Hepatocyte (in vitro differentiated cells): ENCODE measurements at places on chromosomes 4 and X. TPM values are rescaled to one million over a fixed set of nuclear protein-coding genes. Genes with fewer than 3 reads are reported as not detected.

DNA sequence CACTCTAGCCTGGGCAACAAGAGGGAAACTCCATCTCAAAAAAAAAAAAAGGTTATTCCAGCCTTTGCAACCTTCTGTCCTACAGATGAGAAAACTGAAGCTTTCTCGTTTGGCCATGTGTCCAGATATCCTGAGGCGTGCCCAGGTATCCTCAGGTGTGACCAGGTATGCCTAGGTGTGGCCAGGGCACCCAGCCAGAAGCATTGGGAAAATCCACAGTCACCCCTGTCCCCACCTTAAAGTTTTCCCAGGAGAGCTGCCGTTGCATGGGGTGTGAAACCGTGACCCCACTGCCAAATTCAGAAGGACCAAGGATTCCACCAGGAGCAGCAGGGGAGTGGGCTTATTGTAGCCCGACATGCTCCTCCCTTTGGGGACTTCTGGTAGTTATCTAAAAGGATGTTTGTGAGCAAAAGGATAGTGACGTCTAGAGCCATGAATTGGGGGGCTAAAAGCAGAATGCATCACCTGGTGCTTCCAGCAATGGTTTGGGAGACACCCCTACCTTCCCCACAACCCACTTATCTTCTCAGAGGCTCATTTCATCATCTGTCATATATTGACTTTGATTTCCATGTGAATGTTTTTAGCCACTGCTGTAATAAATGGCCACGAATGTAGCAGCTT, 4.0 kb upstream of the DHRSX start:
- no peak overlapping the region for H3K27ac ChIP-seq
- H3K4me1 ChIP-seq = peaks cover 6% of the 10 kb centered on the region
- DNase-seq = no peak
- H3K27me3 ChIP-seq = no peaks in the 10 kb centered on the region

- no peaks in the 10 kb centered on the region for H3K4me1 ChIP-seq
- H3K36me3 ChIP-seq = no peaks in the 10 kb centered on the region
- H3K27ac ChIP-seq = no peak overlapping the region
Observed at GRCh38 chrX:40663880-40664630, 16.7 kb upstream of the CXorf38 start.

- no peaks in the 10 kb centered on the region for H3K4me1 ChIP-seq
- H3K4me3 ChIP-seq = no peak overlapping the region
- no peak overlapping the region for H3K27ac ChIP-seq
Observed at GRCh38 chr4:4472344-4472958, 69.4 kb downstream of the STX18 start.

- DNase-seq = no peak
- no peaks in the 10 kb centered on the region for H3K4me1 ChIP-seq
- no peaks in the 10 kb centered on the region for H3K27me3 ChIP-seq
- H3K27ac ChIP-seq = no peak overlapping the region
Observed at GRCh38 chr4:62548108-62548524, 1348.0 kb downstream of the ADGRL3 start.

DNA sequence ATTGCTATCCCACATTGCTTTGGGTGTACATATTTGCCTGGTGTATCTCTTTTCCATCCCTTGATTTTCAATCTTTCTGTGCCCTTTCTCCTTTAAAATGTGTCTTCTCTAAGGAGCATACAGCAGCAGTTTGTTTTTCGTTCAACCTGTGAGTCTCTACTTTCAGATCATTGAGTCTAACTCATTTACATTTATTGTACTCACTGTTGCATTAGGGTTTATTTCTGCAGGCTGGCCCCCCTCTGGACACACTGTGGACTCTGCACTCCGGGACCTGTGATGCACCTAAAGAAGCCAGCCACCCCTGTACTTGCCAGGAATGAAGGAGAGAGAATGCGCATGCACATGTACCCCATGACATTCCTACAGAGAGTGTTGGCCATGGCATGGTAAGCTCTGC, 93.0 kb downstream of the FAM53A start:
- H3K27ac ChIP-seq = no peak overlapping the region
- H3K36me3 ChIP-seq = no peaks in the 10 kb centered on the region
- H3K27me3 ChIP-seq = no peaks in the 10 kb centered on the region
- H3K4me1 ChIP-seq = no peaks in the 10 kb centered on the region
- DNase-seq = no peak
- H3K4me3 ChIP-seq = no peak overlapping the region

DNA sequence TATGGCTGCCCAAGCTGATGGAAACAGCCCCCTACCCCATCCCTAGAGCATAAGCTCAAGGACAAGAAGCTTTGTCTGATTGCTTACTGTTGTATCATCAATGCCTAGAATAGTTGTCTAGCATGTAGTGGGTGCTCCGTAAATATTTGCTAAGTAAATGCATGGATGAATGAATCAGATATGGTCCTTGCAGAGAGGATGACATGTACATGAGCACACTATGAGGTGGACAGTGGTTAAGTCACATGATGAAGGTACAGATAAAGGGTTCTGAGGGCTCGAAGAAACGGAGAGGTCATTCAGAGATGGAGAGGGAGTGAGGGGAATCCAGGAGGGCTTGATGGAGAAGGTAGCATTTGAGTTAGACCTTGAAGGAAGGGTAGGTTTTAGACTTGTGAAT, 214.2 kb downstream of the RBMX2 start:
- no peak overlapping the region for H3K27ac ChIP-seq
- no peak for DNase-seq
- H3K36me3 ChIP-seq = no peaks in the 10 kb centered on the region
- no peaks in the 10 kb centered on the region for H3K27me3 ChIP-seq
- no peak overlapping the region for H3K4me3 ChIP-seq

- H3K36me3 ChIP-seq = no peaks in the 10 kb centered on the region
- H3K27ac ChIP-seq = no peak overlapping the region
- no peak for DNase-seq
Observed at GRCh38 chr4:153610623-153611376, 73.3 kb upstream of the TLR2 start.

GRCh38 chr4:186627226-186627865, 72.0 kb upstream of the MTNR1A start:
- DNase-seq = no peak
- no peaks in the 10 kb centered on the region for H3K36me3 ChIP-seq
- H3K4me3 ChIP-seq = no peak overlapping the region
- no peaks in the 10 kb centered on the region for H3K27me3 ChIP-seq
- no peaks in the 10 kb centered on the region for H3K4me1 ChIP-seq

GRCh38 chr4:125283707-125284279, 31.0 kb upstream of the FAT4 start:
- no peaks in the 10 kb centered on the region for H3K27me3 ChIP-seq
- DNase-seq = peak; percentile 8
- H3K27ac ChIP-seq = no peak overlapping the region
- H3K36me3 ChIP-seq = no peaks in the 10 kb centered on the region
- no peak overlapping the region for H3K4me3 ChIP-seq
- H3K4me1 ChIP-seq = no peaks in the 10 kb centered on the region

GRCh38 chr4:156191044-156191781, 237.5 kb upstream of the CTSO start:
- H3K27ac ChIP-seq = peak overlapping the region; percentile 53
- H3K27me3 ChIP-seq = no peaks in the 10 kb centered on the region
- DNase-seq = no peak
- H3K4me1 ChIP-seq = peaks cover 22% of the 10 kb centered on the region
- H3K4me3 ChIP-seq = no peak overlapping the region

GRCh38 chrX:20267931-20268701, 1.4 kb upstream of the RPS6KA3 start:
- peak; percentile 49 for DNase-seq
- peak overlapping the region; percentile 55 for H3K4me3 ChIP-seq
- H3K36me3 ChIP-seq = no peaks in the 10 kb centered on the region
- peaks cover 5% of the 10 kb centered on the region for H3K4me1 ChIP-seq
- H3K27me3 ChIP-seq = no peaks in the 10 kb centered on the region
- peak overlapping the region; percentile 81 for H3K27ac ChIP-seq

Gene FAM114A1
- total RNA-seq = 127 and 140 TPM in 2 replicates

- no peaks in the 10 kb centered on the region for H3K27me3 ChIP-seq
- no peaks in the 10 kb centered on the region for H3K36me3 ChIP-seq
- no peaks in the 10 kb centered on the region for H3K4me1 ChIP-seq
- no peak overlapping the region for H3K27ac ChIP-seq
Observed at GRCh38 chr4:213971-214370, 89.7 kb downstream of the ZNF718 start.

DNA sequence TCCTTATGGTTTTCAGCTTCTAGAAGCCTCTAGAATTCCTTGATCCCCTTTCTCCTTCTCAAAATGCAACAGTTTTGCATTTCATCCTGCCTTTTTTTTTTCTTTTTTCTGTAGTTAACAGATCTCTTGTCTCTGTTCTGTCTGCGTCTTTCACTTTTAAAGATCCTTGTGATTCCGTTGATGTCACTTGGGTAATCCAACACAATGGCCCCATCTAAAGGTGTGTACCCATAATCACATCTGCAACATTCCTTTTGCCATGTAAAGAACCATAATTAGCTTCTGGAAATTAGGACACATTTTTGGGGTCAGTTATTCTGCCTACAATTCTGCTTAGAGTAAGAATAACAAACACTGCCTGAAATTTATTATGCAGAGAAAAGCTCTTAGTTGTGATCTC, 1180.9 kb upstream of the ADGRL3 start:
- H3K27ac ChIP-seq = no peak overlapping the region
- DNase-seq = no peak
- no peaks in the 10 kb centered on the region for H3K36me3 ChIP-seq
- no peak overlapping the region for H3K4me3 ChIP-seq

DNA sequence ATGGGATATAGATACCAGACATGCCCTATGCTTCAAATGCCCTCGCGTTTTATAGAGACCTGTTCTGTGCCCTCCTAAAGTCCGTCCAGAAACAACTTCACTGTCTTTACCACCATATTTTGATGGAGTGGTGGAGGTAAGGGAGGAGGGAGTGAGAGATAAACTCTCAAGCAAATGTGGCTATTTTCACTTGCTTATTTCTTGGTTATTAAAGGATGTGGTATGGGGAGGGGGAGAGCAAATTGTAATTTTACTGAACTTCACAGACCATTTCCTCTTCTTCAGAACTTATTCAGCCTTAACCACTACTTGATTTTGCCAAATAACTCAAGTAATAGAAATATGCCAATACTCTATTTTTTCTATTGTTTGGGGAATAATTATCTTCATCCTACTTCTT, 31.5 kb downstream of the GPR174 start:
- H3K4me3 ChIP-seq = no peak overlapping the region
- no peaks in the 10 kb centered on the region for H3K27me3 ChIP-seq
- H3K27ac ChIP-seq = no peak overlapping the region

Gene OCIAD2
- 32.6 and 39.1 TPM in 2 replicates for total RNA-seq

Gene MAGEB17
- total RNA-seq = 0.20 TPM in 1 of 2 replicates, not detected in the other

GRCh38 chrX:136714626-136715599, 65.8 kb downstream of the ARHGEF6 start:
- H3K4me1 ChIP-seq = no peaks in the 10 kb centered on the region
- no peak overlapping the region for H3K4me3 ChIP-seq
- DNase-seq = no peak
- no peak overlapping the region for H3K27ac ChIP-seq
- no peaks in the 10 kb centered on the region for H3K36me3 ChIP-seq

Gene NKX6-1
- not detected in 2 replicates for total RNA-seq

DNA sequence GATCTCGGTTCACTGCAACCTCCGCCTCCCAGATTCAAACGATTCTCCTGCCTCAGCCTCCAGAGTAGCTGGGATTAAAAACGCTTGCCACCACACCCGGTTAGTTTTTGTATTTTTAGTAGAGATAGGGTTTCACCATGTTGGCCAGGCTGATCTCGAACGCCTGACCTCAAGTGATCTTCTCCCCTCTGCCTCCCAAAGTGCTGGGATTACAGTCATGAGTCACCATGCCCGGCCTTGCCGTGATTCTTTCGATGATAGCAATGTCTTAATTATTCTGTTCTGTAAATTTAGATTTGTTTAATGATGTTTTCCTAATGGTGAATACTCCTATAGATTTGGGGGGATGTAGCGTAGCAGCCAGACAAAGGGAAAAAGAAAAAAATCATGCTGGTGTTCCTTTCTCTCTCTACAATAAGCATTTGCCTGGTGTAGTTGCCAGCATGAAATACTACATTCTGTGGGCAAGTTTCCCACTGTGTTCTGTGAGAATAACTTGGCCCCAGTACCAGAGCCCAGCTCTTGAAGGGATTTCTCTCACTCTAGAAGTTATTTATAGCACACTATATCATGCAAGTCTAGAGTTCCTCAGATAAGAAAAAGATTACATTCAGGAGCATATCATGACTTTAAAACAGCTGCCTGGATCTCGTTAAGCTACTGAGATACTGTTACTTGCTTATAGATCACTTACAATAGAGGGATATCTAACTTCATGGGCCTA, 15.4 kb downstream of the NIPAL1 start:
- H3K27me3 ChIP-seq = no peaks in the 10 kb centered on the region
- H3K27ac ChIP-seq = peak overlapping the region; percentile 69
- DNase-seq = peak; percentile 52
- no peak overlapping the region for H3K4me3 ChIP-seq
- H3K4me1 ChIP-seq = peaks cover 20% of the 10 kb centered on the region
- H3K36me3 ChIP-seq = no peaks in the 10 kb centered on the region

Gene ATP2B3
- 0.12 TPM in 1 of 2 replicates, not detected in the other for total RNA-seq

DNA sequence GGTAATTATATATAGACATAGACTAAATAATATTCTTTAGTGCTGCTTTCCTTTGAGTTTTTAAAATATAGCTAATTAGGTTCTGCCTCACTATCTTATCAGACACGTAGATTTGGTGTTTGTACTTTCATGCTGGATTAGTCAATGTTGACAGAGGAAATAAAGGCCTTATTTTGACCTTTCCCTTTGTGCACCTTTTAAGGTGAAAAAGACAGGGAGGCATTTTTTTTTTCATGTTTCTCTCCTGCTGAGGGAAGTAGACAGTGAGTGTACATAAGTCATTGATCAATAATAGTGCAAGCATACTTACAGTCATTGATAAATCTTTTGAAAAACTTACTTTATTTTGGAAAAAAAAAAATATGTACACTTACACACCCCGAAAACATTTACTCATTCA, 467.8 kb downstream of the GRXCR1 start:
- no peaks in the 10 kb centered on the region for H3K27me3 ChIP-seq
- H3K36me3 ChIP-seq = no peaks in the 10 kb centered on the region
- no peak overlapping the region for H3K4me3 ChIP-seq

DNA sequence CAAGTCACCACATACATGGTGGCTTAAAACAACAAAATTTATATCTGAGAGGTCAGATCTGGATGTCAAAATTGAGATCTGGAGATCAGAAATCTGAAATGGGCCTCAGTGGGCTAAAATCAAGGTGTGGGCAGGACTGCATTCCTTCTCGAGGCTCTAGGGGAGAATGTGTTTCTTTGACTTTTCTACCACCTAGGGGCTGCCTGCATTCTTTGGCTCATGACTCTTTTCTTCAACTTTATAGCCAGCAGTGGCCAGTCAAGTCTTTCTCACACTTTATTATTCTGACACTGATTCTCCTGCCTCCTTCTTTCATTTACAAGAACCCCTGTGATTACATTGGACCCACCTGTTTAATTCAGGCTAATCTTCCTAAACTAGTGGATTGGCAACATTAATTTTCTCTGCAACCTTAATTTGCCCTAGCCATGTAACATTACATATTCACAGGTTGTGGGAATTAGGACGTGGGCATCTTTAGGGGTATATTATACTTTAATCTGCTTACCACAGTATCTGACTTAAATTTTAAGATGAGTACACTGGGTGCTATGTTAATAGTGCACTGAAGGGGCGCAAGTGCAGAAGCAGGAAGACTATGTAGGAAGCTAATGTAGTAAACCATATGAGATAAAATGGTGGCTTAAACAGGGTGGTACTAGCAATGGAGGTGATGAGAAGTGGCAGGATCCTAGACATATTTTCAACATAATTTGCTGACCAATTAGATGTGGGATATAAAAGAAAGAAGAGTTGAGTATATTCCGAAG, 188.0 kb downstream of the SLC4A4 start:
- H3K4me3 ChIP-seq = no peak overlapping the region
- H3K27me3 ChIP-seq = no peaks in the 10 kb centered on the region
- no peaks in the 10 kb centered on the region for H3K36me3 ChIP-seq
- no peak overlapping the region for H3K27ac ChIP-seq
- H3K4me1 ChIP-seq = no peaks in the 10 kb centered on the region
- no peak for DNase-seq
